Sciatic nerve (tissue), 2 donors: ENCODE measurements at places on chromosomes 1 and 21. TPM values are rescaled to one million over a fixed set of nuclear protein-coding genes. Genes with fewer than 3 reads are reported as not detected.

Gene DCST2
- 5.5 TPM for total RNA-seq

Gene RGSL1
- total RNA-seq: not detected

Gene IFI6
- total RNA-seq: 45.9 TPM

Gene SERTAD4
- 9.5 TPM for total RNA-seq

Gene TMEM240
- 7.1 TPM for total RNA-seq

Gene MMEL1
- 1.7 TPM for total RNA-seq

Gene TTC22
- total RNA-seq: 0.36 TPM

Gene LIN28A
- not detected for total RNA-seq

Gene MYCBP
- 6.5 TPM for total RNA-seq

Gene TTC34
- total RNA-seq: 1.4 TPM

Gene AADACL3
- not detected for total RNA-seq

Gene RABGAP1L
- 59.6 TPM for total RNA-seq

Gene SLC35F3
- total RNA-seq: not detected

Gene STIL
- 1.7 TPM for total RNA-seq

Gene CD1E
- not detected for total RNA-seq

Gene REN
- total RNA-seq: not detected

DNA sequence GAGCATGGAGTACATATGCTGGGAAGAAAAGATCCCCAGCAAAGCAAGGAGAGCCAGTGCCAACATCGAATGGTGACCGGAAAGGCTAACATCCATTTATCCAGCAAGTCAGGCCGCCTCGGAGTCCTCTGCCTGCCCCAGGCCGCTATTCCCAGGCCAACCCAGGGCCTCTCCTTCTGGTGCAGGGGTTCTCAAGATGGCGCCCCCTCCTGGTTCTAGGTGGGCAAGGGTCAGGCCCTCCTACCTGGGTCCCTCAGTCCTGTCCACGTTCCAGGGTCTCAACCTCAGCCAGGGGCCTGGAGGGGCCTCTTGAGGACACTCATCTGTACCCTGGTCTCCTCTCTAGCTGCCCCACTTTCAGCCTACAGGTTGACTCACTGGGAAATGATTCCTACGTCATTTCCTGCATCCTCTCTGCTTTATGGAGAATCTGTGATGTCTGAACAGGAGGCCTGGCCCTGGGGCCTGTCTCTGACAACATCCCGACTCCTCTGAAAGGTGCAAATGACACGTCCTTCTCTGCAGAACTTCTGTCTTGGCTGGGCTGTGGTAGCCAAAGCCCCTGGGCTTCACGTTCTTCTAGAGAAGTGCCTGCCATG lies 145.3 kb downstream of the PSMG1 start:
- DNase-seq: no peak

- DNase-seq: no peak
Measured at GRCh38 chr1:1246577-1247340, at the start of gene C1QTNF12. Gene C1QTNF12, minus strand, starts transcription at chr1:1246722. Its CDS starts 32 bp downstream, at chr1:1246690.

DNA sequence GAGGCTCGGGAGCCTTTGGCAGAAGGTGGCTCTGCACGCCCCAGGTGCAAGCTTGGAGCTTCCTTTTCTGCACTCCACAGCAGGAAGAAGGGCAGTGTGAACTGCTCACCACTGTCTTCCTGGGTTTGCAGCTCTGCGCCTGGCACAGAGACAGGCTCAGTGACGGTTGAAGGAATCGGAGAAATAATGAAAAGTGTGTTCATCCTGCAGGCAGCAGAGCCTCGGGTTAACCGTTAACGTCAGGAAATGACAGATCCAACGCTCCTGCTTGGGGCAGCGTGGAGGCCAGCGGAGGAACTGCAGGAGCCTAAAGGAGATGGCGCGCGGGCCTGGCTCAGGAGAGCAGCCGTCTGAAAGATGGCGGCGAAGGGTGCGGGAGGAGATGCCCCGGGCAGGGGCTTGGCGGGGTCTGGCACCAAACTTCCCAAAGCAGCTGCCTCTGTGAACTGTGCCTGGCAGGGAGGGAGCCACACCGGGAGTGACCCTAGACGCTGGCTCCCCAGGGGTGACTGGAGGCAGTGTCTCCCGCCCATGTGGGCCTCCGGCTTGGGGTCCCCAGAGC lies 10.9 kb upstream of the SAMD11 start:
- no peak for DNase-seq

GRCh38 chr1:59445040-59445439 lies 148.1 kb downstream of the FGGY start:
- DNase-seq: no peak

GRCh38 chr1:90354704-90355103 lies 359.8 kb downstream of the ZNF326 start:
- no peak for DNase-seq

- DNase-seq: no peak
Measured at GRCh38 chr1:18899363-18900049, 2.8 kb downstream of the ALDH4A1 start.

- DNase-seq: no peak
Measured at GRCh38 chr1:198175423-198176170, 18.8 kb downstream of the NEK7 start.

GRCh38 chr1:218558271-218558810 lies 213.2 kb downstream of the TGFB2 start:
- DNase-seq: no peak

DNA sequence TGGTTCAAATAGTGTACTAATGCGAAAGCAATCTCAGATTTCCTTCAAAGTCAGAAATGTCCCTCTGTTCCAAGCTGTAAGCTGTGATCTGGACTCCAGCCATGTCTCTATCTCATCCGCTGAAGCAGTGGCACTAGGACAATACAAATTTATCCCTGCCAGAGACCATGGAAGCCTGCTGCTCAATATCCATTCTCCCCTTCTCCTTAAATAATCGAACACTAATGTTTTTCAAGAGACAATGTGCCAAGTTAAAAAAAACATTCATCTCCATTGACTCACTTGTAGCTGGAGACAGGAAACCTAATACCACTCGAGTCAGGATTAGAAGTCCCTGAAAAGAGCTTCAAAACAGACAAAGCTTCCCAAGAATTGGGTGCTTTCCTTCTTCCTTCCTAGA lies 38.5 kb upstream of the PGBD5 start:
- DNase-seq: no peak

- no peak for DNase-seq
Measured at GRCh38 chr1:54853096-54853792, 33.8 kb downstream of the DHCR24 start.

DNA sequence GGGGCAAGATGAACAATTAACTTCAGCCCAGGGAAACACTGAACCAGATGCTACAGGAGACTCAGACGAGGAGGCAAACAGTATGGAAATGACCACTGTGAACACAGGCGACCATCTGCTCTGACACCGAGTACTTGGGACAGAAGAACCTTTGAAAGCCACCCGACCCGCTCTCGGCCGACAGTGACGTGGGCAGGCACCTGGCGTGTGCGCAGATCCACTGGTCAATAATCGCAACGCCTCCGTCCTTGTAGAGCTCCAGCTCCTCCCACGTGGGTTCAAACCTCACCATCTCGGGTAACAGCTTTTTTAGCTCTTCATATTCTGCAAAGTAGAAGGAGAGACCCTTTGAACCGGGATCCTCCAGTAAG lies 20.3 kb downstream of the POFUT2 start:
- DNase-seq: no peak

DNA sequence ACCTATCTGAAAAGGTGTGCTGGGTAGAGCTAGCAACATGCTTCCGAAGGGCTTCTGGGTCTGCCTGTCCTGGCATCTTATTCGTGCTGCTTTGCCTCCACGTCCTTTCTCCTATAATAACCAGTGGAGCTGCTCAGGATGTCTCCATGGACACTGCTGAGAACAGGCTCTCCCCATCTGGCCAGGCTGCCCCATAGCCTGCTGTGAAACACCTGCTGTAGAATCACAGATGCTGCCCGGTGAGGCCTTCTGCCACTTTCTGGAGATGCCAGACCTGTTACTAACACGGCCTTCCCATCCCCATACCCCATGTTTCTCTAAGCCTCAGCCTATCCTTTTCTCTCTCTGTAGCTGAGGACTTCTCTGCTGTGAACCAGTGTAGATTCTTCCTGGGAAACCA lies 120.5 kb downstream of the IER5 start:
- no peak for DNase-seq

DNA sequence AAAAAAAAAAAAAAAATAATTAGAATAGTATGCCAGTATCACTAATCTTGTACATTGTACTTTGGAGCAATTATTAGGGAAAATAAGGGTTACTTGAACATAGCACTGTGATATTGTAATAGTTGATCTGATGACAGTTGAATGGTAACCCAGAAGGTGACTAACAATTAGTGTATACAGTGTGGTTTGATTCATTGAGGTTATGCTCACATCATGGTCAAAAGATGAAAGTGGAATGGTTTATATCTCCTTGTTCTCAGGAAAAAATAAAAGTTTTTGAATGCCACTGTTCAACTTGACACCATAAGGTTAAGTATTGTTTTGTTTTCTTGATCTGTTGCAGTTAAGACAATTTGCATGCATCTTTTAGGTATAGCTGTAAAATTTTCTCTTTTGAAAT lies 87.0 kb downstream of the GPR52 start:
- DNase-seq: no peak

GRCh38 chr1:1164701-1165451 lies 8.8 kb upstream of the TTLL10 start:
- DNase-seq: no peak

DNA sequence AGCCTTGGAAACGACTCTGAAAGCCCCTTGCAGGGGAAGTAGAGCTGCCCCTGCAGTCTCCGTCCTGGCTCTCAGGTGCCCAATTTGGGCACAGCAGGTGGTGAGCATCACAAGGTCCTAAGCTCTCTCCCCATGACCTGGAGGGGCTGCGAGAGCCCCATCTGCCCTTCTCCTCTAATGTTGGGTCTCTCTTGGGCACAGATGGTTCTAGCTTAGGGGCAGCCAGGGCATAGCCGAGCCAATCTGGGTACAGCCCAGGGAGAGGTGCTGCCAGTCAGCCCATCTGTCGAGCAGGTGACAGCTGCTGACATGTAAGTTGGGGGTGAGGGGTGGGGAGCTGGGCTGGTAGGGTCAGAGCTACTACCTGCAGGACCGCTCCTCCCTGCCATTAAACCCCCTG lies 50.7 kb downstream of the SYT2 start:
- no peak for DNase-seq

DNA sequence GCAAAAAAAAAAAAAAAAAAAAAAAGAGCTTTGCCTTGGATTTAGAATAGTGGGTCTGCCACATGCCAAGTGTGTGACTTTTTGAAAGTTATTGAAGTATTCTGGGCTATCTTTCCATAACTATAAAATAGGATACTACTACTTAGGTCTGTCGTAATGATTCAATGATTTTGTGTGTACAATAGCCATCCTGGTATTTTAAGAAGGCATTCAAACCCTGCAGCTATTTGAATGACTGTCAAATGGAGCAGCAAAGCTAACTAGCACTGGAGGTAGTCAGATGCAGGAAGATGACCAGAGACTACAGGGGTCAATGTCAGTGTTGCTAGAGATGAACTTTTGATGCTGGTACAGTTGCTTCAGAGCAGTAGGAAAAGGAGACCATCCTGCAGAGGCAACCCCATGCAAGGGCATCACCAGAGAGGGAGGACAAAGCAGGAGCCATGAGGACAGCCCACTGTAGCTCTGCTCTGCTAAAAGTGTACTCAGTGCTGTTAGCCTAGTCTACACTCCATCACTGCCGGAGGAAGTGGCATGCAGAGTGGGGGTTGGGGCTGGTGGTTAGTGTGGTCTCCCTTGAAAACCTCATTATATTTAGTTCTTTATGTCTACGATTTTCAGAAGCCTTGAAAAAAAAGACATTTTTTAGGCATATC lies 29.0 kb downstream of the DUSP10 start:
- DNase-seq: no peak

GRCh38 chr1:20626524-20626923 lies 6.7 kb upstream of the PINK1 start:
- DNase-seq: no peak

DNA sequence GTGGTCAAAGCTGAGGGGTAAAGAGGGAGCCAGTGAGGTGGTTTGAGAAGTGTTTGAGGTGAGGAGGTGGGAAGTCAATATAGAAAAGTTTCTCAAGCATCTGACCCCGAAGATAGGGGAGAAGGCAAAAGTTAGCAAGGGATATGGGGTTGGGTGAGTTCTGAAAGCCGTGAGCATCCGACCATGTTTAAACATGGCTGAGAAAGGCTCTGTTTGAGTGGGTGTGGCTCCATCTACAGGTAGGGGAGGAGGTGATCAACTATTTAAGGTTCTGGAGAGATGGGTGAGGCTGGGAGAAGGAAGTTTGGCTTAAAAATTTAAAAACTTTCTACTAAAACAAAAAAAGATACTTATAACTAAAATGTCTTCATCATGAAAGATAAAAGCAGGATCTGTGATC lies 273.8 kb downstream of the KCNJ6 start:
- DNase-seq: no peak

GRCh38 chr1:17826165-17826488 lies 71.0 kb downstream of the ACTL8 start:
- peak; percentile 72 for DNase-seq

- DNase-seq: no peak
Measured at GRCh38 chr1:68868606-68869005, 371.7 kb upstream of the DEPDC1 start.
